ENCODE measurements at places on chromosomes 6 and 20. TPM values are rescaled to one million over a fixed set of nuclear protein-coding genes. Genes with fewer than 3 reads are reported as not detected.

Gene RAET1E
- total RNA-seq = not detected

- no peak overlapping the region for H3K4me3 ChIP-seq
- no peaks in the 10 kb centered on the region for H3K27me3 ChIP-seq
- no peak overlapping the region for H3K27ac ChIP-seq
- no peaks in the 10 kb centered on the region for H3K4me1 ChIP-seq
- no peaks in the 10 kb centered on the region for H3K36me3 ChIP-seq
Measured at GRCh38 chr6:42158631-42159030, 14.5 kb upstream of the GUCA1A start.

- DNase-seq = no peak
- H3K4me3 ChIP-seq = no peak overlapping the region
- no peaks in the 10 kb centered on the region for H3K36me3 ChIP-seq
- H3K27ac ChIP-seq = no peak overlapping the region
- H3K27me3 ChIP-seq = no peaks in the 10 kb centered on the region
- H3K4me1 ChIP-seq = no peaks in the 10 kb centered on the region
Measured at GRCh38 chr6:142367501-142368018, 65.8 kb downstream of the ADGRG6 start.

GRCh38 chr6:163296835-163297519, 117.5 kb upstream of the QKI start:
- no peaks in the 10 kb centered on the region for H3K36me3 ChIP-seq
- no peaks in the 10 kb centered on the region for H3K4me1 ChIP-seq
- H3K27ac ChIP-seq = no peak overlapping the region
- no peak for DNase-seq
- no peaks in the 10 kb centered on the region for H3K27me3 ChIP-seq

DNA sequence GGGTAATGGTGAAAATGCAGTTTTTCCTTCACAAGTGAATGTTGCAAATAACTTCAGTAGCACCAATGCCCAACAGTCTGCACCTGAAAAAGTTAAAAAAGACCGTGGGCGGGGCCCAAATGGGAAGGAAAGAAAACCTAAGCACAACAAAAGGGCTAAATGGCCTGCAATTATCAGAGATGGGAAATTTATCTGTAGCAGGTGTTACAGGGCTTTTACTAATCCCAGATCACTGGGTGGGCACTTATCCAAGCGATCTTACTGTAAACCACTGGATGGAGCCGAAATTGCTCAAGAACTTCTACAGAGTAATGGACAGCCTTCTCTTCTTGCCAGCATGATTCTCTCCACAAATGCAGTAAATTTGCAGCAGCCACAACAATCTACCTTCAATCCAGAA, 64.8 kb upstream of the SMIM8 start:
- H3K4me3 ChIP-seq = no peak overlapping the region
- no peaks in the 10 kb centered on the region for H3K4me1 ChIP-seq

DNA sequence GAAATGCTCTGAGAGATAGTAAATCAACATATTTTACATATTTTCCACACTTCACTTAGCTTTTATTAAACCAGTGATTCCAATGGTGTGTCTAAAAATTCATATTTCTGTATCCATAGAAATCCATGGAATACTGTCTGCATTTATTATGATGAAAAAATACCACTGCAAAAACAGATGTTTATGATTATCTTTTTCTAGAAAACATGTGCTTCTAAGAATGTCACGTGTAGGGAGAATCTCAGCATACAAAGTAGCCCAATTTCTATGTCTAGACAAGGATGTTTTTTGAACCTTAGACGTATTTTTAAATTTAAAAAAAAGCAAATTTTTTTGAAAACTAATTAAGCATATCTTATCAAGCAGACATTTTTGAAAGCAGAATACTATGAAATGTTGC, 622.4 kb downstream of the TENT5A start:
- H3K4me1 ChIP-seq = no peaks in the 10 kb centered on the region
- no peaks in the 10 kb centered on the region for H3K27me3 ChIP-seq
- H3K4me3 ChIP-seq = no peak overlapping the region
- DNase-seq = no peak
- no peaks in the 10 kb centered on the region for H3K36me3 ChIP-seq

DNA sequence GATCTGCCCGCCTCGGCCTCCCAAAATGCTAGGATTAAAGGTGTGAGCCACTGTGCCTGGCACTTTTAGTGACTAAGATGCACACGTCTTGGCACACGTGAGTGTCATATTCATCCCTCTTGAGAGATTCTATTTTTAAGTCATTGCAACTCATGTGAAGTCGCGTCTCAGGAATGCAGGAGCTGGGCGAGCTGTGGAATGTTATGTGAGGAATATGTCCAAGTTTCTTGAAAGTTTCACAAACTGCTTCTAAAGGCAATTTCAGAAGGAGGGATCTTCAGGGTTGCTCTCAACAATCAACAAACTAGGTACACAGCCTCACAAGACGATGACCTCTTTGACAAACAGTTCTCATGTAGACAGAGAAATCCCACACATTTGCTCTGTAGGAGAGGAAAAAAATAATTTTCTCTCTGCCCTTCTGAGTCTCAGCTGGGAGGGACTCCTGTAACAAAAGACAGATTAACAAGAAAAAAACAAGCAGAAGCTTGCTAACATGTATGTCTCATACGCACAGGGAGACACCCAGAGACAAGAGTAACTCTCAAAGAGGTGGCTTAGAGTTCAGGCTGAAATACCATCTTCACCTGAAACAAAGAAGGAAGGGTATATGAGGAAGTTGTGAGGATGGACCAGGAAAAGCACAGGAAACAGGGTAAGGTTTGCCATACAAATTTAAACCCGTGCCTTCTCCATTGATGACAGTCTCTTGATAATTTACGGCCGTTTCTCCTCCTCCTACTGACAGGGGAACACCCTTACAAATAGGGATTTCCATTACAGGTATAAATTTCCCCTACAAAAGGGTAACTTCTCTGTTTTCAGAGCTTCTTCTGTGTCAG, 45.3 kb upstream of the FAM50B start:
- peaks cover 13% of the 10 kb centered on the region for H3K4me1 ChIP-seq
- peak overlapping the region; percentile 75 for H3K27ac ChIP-seq
- H3K4me3 ChIP-seq = no peak overlapping the region
- DNase-seq = no peak
- H3K27me3 ChIP-seq = no peaks in the 10 kb centered on the region

Gene CST2
- total RNA-seq = not detected

Gene PPIL6
- total RNA-seq = 10.6 TPM

DNA sequence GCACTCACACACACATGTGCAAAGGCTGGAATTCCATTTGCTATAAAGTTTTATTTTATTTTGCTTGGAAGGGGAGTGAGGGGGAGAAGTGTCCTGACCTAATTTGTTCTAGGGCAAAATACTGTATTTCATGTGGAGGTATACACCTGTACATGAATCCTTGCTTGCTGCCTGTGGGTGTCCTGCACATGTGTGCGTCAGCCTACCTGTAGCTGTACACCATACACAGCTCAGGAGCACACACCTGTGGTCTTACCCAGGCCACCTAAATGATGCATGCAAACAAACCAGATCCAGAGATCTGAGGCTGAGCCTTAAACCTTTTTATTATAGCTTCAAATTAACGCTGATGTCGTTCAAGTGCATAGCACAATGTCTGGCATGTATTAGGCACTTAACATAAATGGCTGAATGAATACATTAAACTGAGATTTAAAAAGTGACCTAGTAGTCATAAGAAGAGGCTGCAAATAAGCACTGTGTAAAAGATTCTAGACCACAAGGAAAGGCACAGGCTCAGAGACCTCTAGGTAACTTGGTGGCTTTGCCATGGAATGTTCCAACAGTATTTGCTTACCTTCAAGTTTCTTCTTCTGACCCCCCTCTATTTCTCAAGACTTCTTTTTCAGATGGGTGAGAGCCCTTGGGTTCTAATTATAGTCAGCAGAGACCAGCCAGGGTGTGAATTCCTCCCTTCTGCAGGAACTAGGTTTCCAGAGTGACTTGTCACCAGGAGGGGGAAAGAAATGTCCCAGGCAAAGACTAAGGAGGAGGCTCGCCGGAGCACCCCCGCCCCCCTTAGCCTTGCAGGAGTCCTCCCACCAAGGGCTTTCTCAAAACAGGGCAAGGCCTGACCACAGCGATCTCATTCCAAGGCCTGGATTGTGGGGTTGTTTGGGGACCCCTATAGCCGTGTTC, 13.4 kb downstream of the FOXC1 start:
- no peak overlapping the region for H3K27ac ChIP-seq
- H3K4me1 ChIP-seq = peaks cover 20% of the 10 kb centered on the region
- peaks cover 97% of the 10 kb centered on the region for H3K27me3 ChIP-seq

GRCh38 chr6:132287101-132287500, 114.2 kb downstream of the MOXD1 start:
- H3K4me1 ChIP-seq = no peaks in the 10 kb centered on the region
- H3K4me3 ChIP-seq = no peak overlapping the region
- DNase-seq = no peak
- no peaks in the 10 kb centered on the region for H3K27me3 ChIP-seq

GRCh38 chr20:32484225-32484957, 100.7 kb downstream of the NOL4L start:
- peak overlapping the region; percentile 73 for H3K4me3 ChIP-seq
- H3K36me3 ChIP-seq = no peaks in the 10 kb centered on the region
- H3K4me1 ChIP-seq = peaks cover 45% of the 10 kb centered on the region
- peak overlapping the region; percentile 76 for H3K27ac ChIP-seq

Gene PAX1
- not detected for total RNA-seq

DNA sequence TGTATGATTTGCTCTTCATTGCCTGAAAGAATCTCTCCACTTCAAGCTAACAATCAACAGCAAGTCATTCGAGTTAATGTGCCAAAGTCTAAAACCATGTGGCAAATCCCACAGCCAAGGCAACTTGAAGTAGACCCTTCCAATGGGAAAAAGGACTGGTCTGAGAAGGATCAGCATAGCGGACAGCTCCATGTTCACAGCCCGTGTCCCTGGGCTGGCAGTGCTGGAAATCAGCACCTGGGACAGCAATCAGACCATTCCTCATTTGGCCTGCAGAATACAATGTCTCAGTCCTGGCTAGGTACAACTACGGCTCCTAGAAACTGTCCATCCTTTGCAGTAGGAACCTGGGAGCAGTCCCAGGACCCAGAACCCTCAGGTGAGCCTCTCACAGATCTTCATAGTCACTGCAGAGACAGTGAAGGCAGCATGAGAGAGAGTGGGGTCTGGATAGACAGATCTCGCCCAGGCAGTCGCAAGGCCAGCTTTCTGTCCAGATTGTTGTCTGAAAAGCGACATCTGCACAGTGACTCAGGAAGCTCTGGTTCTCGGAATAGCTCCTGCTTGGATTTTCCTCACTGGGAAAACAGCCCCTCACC, 1.1 kb downstream of the GJA10 start:
- H3K27ac ChIP-seq = no peak overlapping the region
- no peak overlapping the region for H3K4me3 ChIP-seq
- H3K4me1 ChIP-seq = no peaks in the 10 kb centered on the region
- DNase-seq = no peak
- H3K36me3 ChIP-seq = no peaks in the 10 kb centered on the region

- H3K4me3 ChIP-seq = no peak overlapping the region
- no peaks in the 10 kb centered on the region for H3K36me3 ChIP-seq
- no peak overlapping the region for H3K27ac ChIP-seq
- H3K4me1 ChIP-seq = peaks cover 2% of the 10 kb centered on the region
Measured at GRCh38 chr20:62977613-62978560, 25.4 kb downstream of the SLC17A9 start.

- H3K4me3 ChIP-seq = no peak overlapping the region
- no peaks in the 10 kb centered on the region for H3K36me3 ChIP-seq
- peak overlapping the region; percentile 46 for H3K27ac ChIP-seq
- H3K27me3 ChIP-seq = no peaks in the 10 kb centered on the region
Measured at GRCh38 chr20:50534567-50534966, 24.4 kb downstream of the PTPN1 start.

DNA sequence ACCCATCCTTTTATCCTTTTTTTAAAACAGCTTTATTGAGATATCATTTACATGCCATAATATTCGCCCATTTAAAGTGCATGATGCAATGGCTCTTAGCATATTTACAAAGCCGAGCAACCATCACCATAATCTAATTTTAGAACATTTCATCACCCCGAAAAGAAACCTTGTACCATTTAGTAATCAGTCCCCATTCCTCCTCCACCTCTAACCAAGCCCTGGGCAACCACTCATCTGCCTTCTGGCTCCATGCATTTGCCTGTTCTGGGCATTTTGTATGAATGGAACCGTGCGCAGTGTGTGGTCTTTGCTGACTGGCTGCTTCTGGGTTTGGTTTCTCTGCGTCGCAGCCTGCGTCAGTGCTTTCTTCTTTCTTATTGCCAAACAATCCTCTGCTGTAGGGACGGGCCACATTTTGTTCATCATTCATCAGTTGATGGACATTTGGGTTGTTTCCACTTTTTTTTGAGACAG, 10.2 kb upstream of the EEF1A2 start:
- H3K4me3 ChIP-seq = no peak overlapping the region
- H3K4me1 ChIP-seq = no peaks in the 10 kb centered on the region
- H3K36me3 ChIP-seq = no peaks in the 10 kb centered on the region

Gene KCNG1
- not detected for total RNA-seq

GRCh38 chr6:31721351-31722020, at the start of gene LY6G6C:
Gene LY6G6C, minus strand, starts transcription at chr6:31721746. Its CDS starts 67 bp downstream, at chr6:31721679.
- peaks cover 5% of the 10 kb centered on the region for H3K36me3 ChIP-seq
- H3K4me1 ChIP-seq = peaks cover 11% of the 10 kb centered on the region
- no peaks in the 10 kb centered on the region for H3K27me3 ChIP-seq
- H3K4me3 ChIP-seq = no peak within 1 kb of the TSS
- peak; percentile 13 for DNase-seq
- H3K27ac ChIP-seq = no peak within 1 kb of the TSS

- no peaks in the 10 kb centered on the region for H3K4me1 ChIP-seq
- H3K27ac ChIP-seq = no peak overlapping the region
- no peak overlapping the region for H3K4me3 ChIP-seq
- no peaks in the 10 kb centered on the region for H3K27me3 ChIP-seq
- no peak for DNase-seq
Measured at GRCh38 chr6:6407071-6407741, 86.7 kb upstream of the F13A1 start.

Gene COL12A1
- total RNA-seq = 36.6 TPM

Gene FOXA2
- 23.5 TPM for total RNA-seq

Gene HCK
- total RNA-seq = 99.9 TPM

- no peak for DNase-seq
- H3K36me3 ChIP-seq = peaks cover 16% of the 10 kb centered on the region
- no peak overlapping the region for H3K27ac ChIP-seq
- no peaks in the 10 kb centered on the region for H3K27me3 ChIP-seq
Measured at GRCh38 chr20:45372241-45372640, 5.9 kb downstream of the TP53TG5 start.

- no peak for DNase-seq
- no peak overlapping the region for H3K4me3 ChIP-seq
- H3K4me1 ChIP-seq = no peaks in the 10 kb centered on the region
- H3K27ac ChIP-seq = no peak overlapping the region
Measured at GRCh38 chr20:6401893-6402557, 279.2 kb upstream of the FERMT1 start.

Gene ELMO2
- 61.9 TPM for total RNA-seq

DNA sequence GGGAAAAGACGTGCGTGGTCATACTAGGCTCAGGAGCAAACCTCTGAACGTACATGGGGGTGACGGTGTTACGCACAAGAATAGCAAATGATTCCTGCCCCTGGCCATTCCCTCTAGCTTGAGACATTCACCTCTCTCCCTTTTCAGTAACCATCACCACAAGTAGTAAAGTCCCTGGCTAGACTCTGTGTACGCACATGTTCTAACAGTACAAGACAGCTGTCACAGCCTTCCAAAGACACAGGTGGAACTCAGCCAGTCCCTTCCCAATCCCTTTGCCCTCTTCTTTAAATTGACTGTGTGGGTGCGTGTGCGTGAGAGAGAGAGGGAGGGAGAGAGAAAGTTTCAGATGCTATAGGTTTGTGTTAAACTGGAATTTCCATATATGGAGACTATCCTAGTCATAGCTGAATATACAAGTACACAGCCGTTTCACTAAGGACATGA, 67.3 kb downstream of the LY86 start:
- H3K27me3 ChIP-seq = no peaks in the 10 kb centered on the region
- H3K27ac ChIP-seq = peak overlapping the region; percentile 66
- peaks cover 57% of the 10 kb centered on the region for H3K4me1 ChIP-seq
- no peaks in the 10 kb centered on the region for H3K36me3 ChIP-seq
- no peak for DNase-seq
- H3K4me3 ChIP-seq = no peak overlapping the region

GRCh38 chr6:75268988-75269354, 15.6 kb downstream of the TMEM30A start:
- peaks cover 12% of the 10 kb centered on the region for H3K36me3 ChIP-seq
- peaks cover 51% of the 10 kb centered on the region for H3K4me1 ChIP-seq

Measured in lower lobe of right lung (tissue), 2 donors.